ENCODE measurements at places on chromosomes 7 and 10. TPM values are rescaled to one million over a fixed set of nuclear protein-coding genes. Genes with fewer than 3 reads are reported as not detected.

The FKBP6 gene
- not detected for total RNA-seq

The ABCC2 gene
- total RNA-seq: 201 TPM

The BUB3 gene
- total RNA-seq: 206 TPM

The TMEM270 gene
- not detected for total RNA-seq

The SLC26A5 gene
- not detected for total RNA-seq

The SKIDA1 gene
- 1.6 TPM for total RNA-seq

The STEAP2 gene
- 3.8 TPM for total RNA-seq

The GPR85 gene
- not detected for total RNA-seq

The OR2A5 gene
- total RNA-seq: not detected

The TPST1 gene
- 9.4 TPM for total RNA-seq

The AFAP1L2 gene
- total RNA-seq: 28.2 TPM

The NYAP1 gene
- total RNA-seq: 0.98 TPM

The FFAR4 gene
- total RNA-seq: 0.27 TPM

The ABLIM1 gene
- total RNA-seq: 28.7 TPM

The DENND2A gene
- 0.25 TPM for total RNA-seq

The PRLHR gene
- total RNA-seq: not detected

The GBF1 gene
- total RNA-seq: 26.8 TPM

The ALOX5 gene
- 0.22 TPM for total RNA-seq

The ARPC1A gene
- total RNA-seq: 134 TPM

The PNPLA8 gene
- total RNA-seq: 14.3 TPM

The CYP3A7 gene
- not detected for total RNA-seq

The PRSS2 gene
- not detected for total RNA-seq

The CALML3 gene
- not detected for total RNA-seq

The ELOVL3 gene
- 0.21 TPM for total RNA-seq

The TMEM176A gene
- 0.15 TPM for total RNA-seq

The KIAA1217 gene
- total RNA-seq: 3.2 TPM

The SPDYE1 gene
- not detected for total RNA-seq

The CHST3 gene
- total RNA-seq: 36.1 TPM

The TAS2R4 gene
- total RNA-seq: 0.26 TPM

The HELLS gene
- total RNA-seq: 31.7 TPM
